ENCODE measurements at places on chromosomes 4 and X.

DNA sequence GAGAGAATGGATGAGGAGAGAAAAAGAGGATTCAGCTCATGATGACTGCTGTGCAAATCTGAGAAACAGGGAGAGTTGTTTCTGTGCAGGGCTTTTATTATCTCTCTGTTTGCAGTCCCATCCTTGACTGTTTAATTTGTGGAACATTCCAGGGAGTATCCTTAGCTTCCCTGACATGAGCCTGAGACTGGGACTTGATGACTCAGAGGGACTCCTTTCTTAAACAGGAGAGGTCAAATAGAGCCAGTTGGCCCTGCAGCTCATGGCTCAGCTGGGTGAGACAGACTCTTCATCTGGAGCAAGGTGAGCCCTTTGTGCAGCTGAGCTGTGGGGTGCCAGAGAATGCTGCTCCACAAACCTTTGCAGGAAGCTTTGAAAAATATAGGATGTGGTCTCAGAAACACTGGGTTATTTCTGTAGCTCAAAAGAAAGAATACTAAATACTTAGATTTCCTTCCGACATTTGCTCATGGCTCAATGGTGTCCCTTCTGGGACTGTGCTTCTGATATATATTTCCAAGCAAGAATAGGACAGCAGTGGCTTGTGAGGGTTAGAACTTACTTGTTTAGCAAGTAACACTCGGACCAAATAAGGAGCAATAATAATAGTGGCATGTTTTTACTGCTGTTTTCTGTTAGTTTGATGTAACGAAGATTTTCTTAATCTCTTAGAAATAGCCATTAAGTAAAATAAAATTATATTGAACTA lies 14.5 kb downstream of the ARHGAP24 start:
- no peak for DNase-seq

DNA sequence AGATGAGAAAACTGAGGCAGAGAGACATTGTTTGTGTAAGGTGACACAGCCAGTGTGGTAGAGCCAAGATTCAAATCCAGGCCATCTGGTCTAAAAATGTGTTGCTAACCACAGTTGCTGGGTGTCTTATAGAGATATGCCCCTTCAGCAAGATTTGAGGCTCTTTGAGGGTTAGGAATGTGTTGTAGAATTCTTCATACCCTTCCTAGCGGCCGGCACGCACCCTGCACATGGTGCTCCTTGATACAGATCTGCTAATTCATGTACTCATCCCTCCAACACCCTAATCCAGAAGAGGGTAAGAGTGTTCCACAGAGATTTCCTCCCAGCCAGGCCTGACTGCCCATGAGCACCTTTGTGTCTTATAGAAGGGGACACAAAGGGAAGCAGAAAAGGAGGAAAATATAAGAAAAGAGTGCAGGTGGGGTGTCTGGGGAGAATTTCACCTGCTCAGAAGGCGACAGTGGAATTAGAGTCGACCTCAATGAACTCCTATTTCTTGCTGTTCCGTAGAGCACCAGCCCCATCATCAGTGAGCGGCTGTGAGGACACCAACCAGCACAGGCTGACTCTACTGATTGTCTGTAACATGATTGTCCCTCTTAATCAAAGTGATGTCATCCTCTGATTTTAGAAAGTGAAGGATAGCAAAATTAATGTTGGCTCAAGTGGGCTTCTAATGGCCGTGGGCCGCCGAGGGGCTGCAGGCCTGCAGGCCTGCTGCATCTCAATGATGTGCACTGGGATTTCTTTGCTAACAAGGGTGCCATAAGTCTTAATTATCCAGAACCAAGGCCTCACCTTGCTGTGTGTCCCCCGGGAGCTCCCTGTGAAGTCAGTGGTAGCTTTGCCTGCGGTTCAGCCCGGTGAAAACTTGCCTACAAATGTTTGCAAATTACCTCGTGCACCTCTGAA lies 24.2 kb upstream of the SMIM20 start:
- no peak for DNase-seq

- no peak for DNase-seq
Observed at GRCh38 chr4:152929888-152930287, 6.2 kb upstream of the FHDC1 start.

DNA sequence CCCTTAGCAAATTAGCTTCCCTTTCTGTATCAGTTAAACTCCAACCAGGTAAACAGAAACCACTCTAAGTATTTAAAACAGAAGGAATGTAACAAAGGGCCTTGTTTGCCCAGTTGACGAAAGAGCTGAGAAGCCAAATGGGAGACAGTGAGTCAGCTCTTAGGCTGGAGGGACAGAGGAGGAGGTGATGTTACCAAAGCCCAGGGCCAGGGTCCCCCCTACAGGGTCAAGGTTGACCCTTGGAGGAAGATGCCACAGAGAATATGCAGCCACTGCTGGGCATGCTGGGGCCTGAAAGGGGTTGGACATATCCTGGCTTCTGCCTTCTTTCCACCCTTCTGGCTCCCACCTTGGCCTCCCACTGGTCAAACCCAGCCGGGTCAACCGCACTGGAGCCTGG lies 38.3 kb upstream of the LGI2 start:
- no peak for DNase-seq

DNA sequence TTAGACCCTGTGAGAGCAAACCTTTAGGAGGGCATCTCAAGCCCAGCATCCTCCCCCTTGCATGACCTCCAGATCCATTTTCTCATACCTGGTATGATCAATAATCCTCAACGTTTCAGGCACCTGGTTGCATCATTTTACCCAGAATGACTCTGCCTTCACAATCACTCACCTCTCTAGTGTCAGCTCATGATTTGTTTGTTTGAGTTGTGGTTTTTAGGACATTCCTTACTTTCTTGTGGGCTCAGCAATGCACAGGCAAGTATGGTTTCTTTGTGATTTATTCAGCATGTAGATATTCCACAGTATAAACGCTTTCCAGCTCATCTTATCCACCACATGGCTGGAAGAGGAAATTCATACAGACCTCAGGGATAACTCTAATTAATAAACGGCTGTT lies 93.6 kb upstream of the CPEB2 start:
- DNase-seq = peak; percentile 34

GRCh38 chr4:155639704-155640523 lies 26.7 kb upstream of the GUCY1A1 start:
- DNase-seq = no peak

- DNase-seq = peak; percentile 4
Observed at GRCh38 chr4:120517966-120518365, 404.6 kb downstream of the PRDM5 start.

- DNase-seq = no peak
Observed at GRCh38 chrX:128975745-128976144, 547.5 kb downstream of the SMARCA1 start.

DNA sequence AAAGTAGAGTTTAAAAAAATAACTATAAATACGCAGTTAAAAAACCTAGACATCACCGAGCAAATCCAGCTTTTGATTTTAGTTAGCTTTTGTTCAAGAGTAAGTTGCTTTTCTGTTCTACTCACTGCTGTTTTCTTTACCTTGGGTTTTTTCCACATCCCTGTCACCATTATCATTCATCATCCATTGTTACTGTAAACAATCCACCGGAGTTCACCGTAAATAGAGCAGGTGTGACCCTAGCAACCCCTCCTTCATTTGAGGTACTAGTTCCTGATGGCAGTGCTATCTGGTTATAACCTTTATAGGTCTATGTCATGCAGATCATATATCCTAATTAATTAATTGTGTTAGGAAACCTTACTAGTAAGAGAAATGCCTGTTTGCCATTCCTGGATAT lies 43.0 kb upstream of the TEX13D start:
- no peak for DNase-seq

- no peak for DNase-seq
Observed at GRCh38 chr4:99536848-99537247, 26.0 kb downstream of the C4orf17 start.

GRCh38 chr4:27616166-27616565 lies 755.5 kb downstream of the STIM2 start:
- DNase-seq = peak; percentile 38

DNA sequence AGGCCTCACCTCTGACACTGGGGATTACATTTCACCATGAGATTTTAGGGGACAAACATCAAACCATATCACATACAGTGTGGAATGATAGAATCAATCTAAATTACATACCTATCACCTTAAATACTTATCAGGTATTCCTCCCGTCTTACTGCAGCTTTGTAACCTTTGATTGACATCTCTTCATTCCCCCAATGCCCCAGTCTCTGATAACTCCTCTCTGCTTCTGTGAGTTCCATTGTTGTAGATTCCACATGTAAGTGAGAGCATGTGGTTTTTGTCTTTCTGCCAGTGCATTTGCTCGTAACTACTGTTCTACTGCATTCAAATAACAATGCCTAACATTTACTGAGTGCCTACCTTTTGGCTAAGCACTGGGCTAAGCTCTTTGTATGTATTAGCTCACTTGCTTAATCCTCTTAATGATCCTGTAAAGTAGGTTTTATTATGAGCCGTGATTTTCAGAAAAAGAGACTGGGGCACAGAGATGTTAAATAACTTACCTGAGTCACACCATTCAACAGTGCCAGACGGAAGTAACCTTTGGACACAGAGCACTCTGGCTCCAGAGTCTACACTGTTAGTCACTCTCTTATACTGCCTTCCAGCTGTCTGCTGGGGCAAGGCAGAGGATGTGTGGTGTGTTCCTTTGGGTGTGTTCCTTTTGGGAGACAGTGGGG lies 63.7 kb upstream of the ESX1 start:
- DNase-seq = peak; percentile 43

GRCh38 chr4:152014280-152014679 lies 253.5 kb upstream of the GATB start:
- DNase-seq = no peak

GRCh38 chr4:6692379-6692778 lies 1.3 kb upstream of the S100P start:
- DNase-seq = no peak

GRCh38 chr4:122930862-122931261 lies 8.5 kb upstream of the NUDT6 start:
- DNase-seq = no peak
